ENCODE measurements at places on chromosomes 2 and 18. TPM values are rescaled to one million over a fixed set of nuclear protein-coding genes. Genes with fewer than 3 reads are reported as not detected.

DNA sequence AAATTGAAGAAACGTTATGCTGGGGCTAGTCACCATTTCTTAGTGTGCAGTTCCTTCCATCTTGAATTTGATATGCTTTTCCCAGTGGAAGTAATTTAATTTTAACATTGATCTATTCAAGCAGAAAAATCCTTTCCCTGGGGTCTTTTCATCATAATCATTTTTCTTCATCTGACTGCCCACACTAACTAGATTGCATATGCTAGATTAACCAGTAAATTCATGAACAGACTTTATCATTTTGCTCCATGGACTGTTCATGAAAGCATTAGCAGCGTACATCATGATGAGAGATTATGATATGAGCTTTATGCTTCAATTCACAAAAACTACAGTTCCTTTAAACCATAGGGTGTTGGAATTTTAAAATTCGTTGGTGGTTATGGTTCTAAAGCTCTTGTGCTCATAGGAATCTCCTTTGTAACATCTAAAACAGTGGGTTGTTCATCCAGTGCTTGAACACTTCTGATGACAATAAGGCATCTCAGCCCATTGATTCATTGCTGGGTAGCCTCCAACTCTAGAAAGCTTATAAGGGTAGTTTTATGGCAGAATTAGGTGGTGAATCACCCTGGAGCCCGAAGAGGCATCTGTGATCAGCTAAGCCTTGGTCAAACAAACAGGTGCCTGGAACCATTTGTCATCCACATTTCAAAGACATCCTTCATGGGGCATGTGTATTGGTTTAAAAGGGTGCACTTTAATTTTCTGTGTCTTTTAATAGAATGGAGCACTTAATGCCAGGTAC, 77.2 kb upstream of the NDUFV2 start:
- H3K27me3 ChIP-seq = no peaks in the 10 kb centered on the region
- H3K36me3 ChIP-seq = no peaks in the 10 kb centered on the region
- no peaks in the 10 kb centered on the region for H3K4me1 ChIP-seq
- no peak overlapping the region for H3K27ac ChIP-seq
- H3K4me3 ChIP-seq = no peak overlapping the region

- no peaks in the 10 kb centered on the region for H3K4me1 ChIP-seq
- H3K27ac ChIP-seq = no peak overlapping the region
- DNase-seq = no peak
- no peaks in the 10 kb centered on the region for H3K36me3 ChIP-seq
- no peak overlapping the region for H3K4me3 ChIP-seq
- H3K27me3 ChIP-seq = no peaks in the 10 kb centered on the region
These were observed 88.5 kb downstream of the FIGN start for GRCh38 chr2:163647300-163647699.

DNA sequence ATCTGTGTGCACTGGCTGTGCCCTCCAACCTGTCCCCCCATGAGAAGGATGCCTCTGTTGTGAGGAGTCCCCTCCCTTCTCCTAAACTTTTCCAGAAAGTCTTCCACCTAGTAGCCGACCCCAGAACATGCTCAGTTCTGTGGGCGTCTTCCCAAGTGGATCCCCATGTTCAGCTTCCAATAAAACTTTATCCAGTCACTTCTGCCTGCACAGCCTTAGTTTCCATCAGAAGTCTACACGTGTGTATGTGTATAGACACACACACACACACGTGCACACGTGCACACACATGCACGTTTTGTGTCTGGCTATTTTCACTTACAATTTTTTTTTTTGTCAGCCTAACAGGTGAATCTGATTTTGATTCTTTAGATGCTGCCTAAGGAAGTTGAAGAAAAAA, 115.1 kb downstream of the RTP5 start:
- H3K27me3 ChIP-seq = no peaks in the 10 kb centered on the region
- no peak overlapping the region for H3K4me3 ChIP-seq
- H3K36me3 ChIP-seq = no peaks in the 10 kb centered on the region

CTDSP1 gene
- 113 TPM for total RNA-seq

- H3K27ac ChIP-seq = no peak overlapping the region
- H3K4me3 ChIP-seq = no peak overlapping the region
- no peak for DNase-seq
- no peaks in the 10 kb centered on the region for H3K27me3 ChIP-seq
These were observed 7.1 kb upstream of the GRHL1 start for GRCh38 chr2:9944330-9944758.

DNA sequence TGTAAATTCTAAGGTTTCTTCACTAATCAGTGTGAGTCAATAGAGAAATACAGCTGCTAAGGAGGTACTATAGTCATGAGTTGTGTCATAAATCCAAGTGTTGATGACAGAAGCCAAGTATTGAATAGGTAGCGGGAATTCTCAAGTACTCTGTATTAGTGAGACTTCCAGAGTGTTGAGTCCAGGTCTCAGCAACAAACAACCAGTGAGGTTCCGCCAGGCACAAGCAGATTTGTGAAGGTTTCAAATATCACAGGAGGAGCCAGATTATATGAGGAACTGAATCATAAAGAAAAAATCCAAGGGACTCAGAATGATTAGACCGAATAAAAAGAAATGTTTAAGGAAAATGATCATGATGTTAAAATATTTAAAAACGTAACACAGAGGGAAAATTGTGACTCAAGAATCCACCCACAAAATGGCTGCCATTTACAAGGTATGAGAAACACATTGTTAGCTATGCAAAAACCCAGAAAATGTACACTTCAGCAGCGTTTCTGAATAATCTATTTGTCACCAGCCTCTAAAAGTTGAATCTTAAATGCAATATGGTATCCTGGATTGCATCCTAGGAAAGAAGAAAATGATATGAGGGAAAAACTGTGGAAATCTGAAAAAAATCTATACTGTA, 27.3 kb upstream of the EVA1A start:
- no peaks in the 10 kb centered on the region for H3K27me3 ChIP-seq
- no peak overlapping the region for H3K27ac ChIP-seq
- no peaks in the 10 kb centered on the region for H3K36me3 ChIP-seq
- no peaks in the 10 kb centered on the region for H3K4me1 ChIP-seq

GRCh38 chr2:1254662-1255343, 158.5 kb upstream of the TPO start:
- H3K36me3 ChIP-seq = no peaks in the 10 kb centered on the region
- no peak overlapping the region for H3K27ac ChIP-seq
- DNase-seq = no peak
- H3K4me3 ChIP-seq = no peak overlapping the region

- H3K27ac ChIP-seq = no peak overlapping the region
- H3K4me1 ChIP-seq = no peaks in the 10 kb centered on the region
- DNase-seq = no peak
- no peaks in the 10 kb centered on the region for H3K27me3 ChIP-seq
- H3K4me3 ChIP-seq = no peak overlapping the region
- H3K36me3 ChIP-seq = no peaks in the 10 kb centered on the region
These were observed 63.5 kb downstream of the NRP2 start for GRCh38 chr2:205745661-205746419.

GRCh38 chr2:209367075-209367747, 56.6 kb upstream of the MAP2 start:
- no peak overlapping the region for H3K4me3 ChIP-seq
- no peaks in the 10 kb centered on the region for H3K4me1 ChIP-seq
- DNase-seq = no peak
- no peaks in the 10 kb centered on the region for H3K27me3 ChIP-seq
- H3K36me3 ChIP-seq = no peaks in the 10 kb centered on the region
- H3K27ac ChIP-seq = no peak overlapping the region

- no peak for DNase-seq
- H3K27ac ChIP-seq = peak overlapping the region; percentile 36
- H3K4me3 ChIP-seq = peak overlapping the region; percentile 70
- no peaks in the 10 kb centered on the region for H3K36me3 ChIP-seq
These were observed 627 bp downstream of the WDCP start for GRCh38 chr2:24046599-24046929.

- H3K36me3 ChIP-seq = no peaks in the 10 kb centered on the region
- no peak overlapping the region for H3K27ac ChIP-seq
- no peaks in the 10 kb centered on the region for H3K27me3 ChIP-seq
- H3K4me3 ChIP-seq = no peak overlapping the region
- no peak for DNase-seq
These were observed 62.1 kb upstream of the DYNAP start for GRCh38 chr18:54528942-54529376.

MERTK gene
- 0.75 TPM for total RNA-seq

DYNAP gene
- not detected for total RNA-seq

DNA sequence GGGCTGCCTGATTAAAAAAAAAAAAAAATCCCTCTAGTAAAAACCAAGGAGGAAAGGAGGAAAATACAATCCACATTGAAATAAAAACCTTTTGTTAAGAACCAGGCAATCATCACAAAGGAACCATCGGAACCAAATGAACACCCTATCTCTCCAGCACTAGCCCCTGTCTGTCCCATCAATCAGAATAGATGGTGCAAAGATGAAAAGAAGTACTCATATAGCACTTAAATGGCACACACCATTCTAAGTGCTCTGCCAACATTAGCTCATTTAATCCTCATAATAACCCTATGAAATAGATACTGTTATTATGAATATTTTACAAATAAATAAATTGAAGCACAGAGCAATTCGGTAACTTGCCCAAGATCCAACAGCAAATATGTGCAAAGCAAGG, 38.5 kb downstream of the LRP2 start:
- no peak overlapping the region for H3K4me3 ChIP-seq
- no peaks in the 10 kb centered on the region for H3K4me1 ChIP-seq
- H3K36me3 ChIP-seq = no peaks in the 10 kb centered on the region
- H3K27me3 ChIP-seq = no peaks in the 10 kb centered on the region
- DNase-seq = no peak
- no peak overlapping the region for H3K27ac ChIP-seq

MARCHF4 gene
- total RNA-seq = not detected

DNA sequence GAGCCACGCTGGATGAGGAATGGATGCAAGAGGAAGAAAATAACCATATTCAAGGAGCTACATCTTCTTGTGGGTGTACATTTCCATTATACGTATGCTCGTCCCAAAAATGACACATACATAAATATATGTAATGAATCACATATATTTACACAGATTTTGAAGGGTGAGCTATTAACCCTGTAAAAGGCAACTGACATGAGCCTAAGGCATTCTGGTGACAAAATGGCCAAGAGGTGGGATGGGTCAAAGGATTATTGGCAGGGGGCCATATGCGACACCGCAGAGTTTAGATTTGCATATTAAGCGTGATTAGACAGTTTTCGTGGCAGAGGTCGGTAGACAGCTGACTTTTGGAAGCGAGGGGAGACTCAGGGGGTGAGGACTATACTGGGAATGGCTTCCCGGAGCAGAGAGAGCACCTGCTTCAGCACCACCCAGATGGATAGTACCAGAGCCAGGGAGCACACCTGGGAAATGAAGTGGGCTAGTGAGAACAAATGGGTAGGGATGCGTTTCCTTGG, 431 bp upstream of the CNRIP1 start:
- DNase-seq = no peak
- H3K4me1 ChIP-seq = peaks cover 11% of the 10 kb centered on the region
- no peaks in the 10 kb centered on the region for H3K36me3 ChIP-seq
- no peak overlapping the region for H3K27ac ChIP-seq
- no peak overlapping the region for H3K4me3 ChIP-seq

CDH20 gene
- total RNA-seq = 0.13 TPM

DNA sequence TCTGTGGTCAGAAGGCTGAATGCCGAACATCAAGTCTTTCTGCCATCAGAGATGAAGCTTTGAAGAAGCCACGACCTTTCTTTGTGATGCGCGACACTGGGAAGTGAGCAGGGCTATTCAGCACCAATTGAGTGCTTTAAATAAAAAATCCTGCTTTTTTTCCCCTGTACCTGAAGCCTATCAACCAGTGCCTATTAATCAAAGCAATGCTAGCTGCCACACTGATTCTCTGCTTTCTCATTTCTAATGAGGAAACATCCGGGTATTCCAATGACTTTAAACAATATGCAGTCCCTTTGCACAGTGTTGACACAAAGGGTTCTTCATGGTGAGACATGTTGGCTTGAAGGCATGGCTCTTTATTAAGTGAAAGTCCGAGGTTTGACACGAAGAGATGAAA, 88.0 kb downstream of the GALR1 start:
- no peaks in the 10 kb centered on the region for H3K27me3 ChIP-seq
- no peak overlapping the region for H3K4me3 ChIP-seq
- no peaks in the 10 kb centered on the region for H3K36me3 ChIP-seq
- H3K4me1 ChIP-seq = no peaks in the 10 kb centered on the region
- no peak for DNase-seq
